ENCODE measurements at places on chromosomes 2 and 18.

DNA sequence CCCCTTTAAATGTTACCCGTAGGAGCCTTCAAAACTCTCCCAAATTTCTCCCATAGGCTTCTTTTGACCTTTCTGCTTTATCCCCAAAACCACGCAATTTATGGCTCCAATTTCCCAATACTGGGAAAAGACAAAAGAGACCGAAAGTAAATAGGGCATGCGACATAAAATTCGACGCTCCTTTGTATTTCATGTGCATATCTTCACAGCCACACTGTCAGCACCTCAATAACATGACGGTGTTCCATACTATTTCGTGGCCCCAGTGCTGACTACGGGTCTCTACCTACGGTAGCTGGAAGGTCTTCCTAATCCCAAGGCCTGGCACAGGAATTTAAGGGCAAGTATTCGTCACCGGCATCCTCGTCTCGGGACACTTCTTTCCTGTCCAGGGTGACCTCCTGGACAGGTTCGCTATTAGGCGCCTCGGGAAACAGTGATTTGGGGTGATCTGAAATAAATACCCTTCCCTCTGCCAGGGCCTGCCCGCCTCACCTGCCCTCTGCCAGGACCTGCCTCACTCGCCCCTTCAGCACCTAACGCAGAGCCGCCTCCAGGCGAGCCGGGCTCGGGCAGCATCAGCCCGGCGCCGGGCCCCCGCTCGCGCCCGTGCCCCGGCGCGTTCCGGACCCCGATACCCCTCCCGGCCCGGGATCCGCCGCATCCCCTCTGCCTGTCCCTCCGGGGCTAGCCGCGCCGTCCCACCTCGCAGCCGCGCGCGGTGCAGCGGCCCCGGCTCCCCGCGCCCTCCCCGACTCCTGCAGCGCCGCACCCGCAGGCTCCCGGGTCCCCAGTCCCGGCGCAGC lies 680 bp downstream of the DTNB start:
- peak; percentile 70 for DNase-seq

GRCh38 chr2:172484253-172484652 lies 56.9 kb downstream of the ITGA6 start:
- DNase-seq = peak; percentile 39

GRCh38 chr2:135246711-135247270 lies 194.7 kb downstream of the RAB3GAP1 start:
- DNase-seq = no peak

- no peak for DNase-seq
Observed at GRCh38 chr2:215698566-215698965, 262.7 kb upstream of the FN1 start.

- peak; percentile 87 for DNase-seq
Observed at GRCh38 chr2:112623913-112624777, 21.6 kb upstream of the SLC20A1 start.

GRCh38 chr2:144411473-144411872 lies 108.4 kb downstream of the ZEB2 start:
- no peak for DNase-seq

- DNase-seq = no peak
Observed at GRCh38 chr2:80114812-80115211, 189.7 kb downstream of the LRRTM1 start.

GRCh38 chr18:36484591-36484990 lies 187.1 kb downstream of the FHOD3 start:
- no peak for DNase-seq

- no peak for DNase-seq
Observed at GRCh38 chr2:35391736-35392442, 963.7 kb upstream of the CRIM1 start.

GRCh38 chr18:63192885-63193349 lies 126.7 kb downstream of the BCL2 start:
- DNase-seq = no peak

- DNase-seq = no peak
Observed at GRCh38 chr18:61679836-61680235, 213.0 kb downstream of the RNF152 start.

DNA sequence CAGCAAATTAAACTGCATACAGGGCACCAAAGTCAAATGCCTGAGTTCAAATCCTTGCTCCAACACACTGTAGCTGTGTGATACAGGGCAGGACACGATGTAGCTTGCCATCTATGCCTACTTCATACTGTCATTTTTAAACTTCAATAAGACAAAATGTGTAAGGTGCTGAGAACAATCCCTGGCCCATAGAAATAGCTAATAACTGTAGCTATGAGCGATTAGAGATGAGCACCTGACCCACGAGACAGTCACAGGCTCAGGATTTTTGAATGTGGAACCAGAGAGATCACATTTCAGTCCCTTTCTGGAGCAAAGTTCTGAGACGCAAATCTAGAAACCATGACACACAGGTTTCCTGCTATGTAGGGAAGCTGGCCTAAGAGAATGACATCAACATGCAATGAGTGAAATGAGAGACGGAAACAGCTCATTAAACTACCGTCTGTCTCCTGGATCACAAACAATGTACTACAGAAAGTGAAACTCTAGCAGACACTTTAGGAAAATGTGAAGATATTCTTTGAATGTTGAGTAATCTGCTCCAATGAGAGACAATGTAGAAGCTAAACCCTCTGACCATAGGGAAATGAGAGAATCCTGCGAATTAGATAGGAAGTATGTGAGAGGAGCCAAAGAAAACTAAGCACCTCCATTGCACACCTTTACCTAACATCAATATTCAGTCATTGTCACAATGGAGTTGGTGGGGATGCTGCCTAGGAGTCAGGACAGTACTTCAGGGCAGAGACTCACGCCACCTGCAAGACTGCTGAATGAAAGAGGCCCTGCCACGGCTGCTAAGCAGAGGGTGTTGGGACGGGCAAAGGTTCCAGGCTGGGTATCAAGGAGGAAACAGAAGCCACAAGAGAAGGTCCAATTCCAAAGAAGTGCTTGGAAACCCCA lies 25.5 kb downstream of the B4GALT6 start:
- peak; percentile 10 for DNase-seq

- DNase-seq = no peak
Observed at GRCh38 chr2:191916826-191917225, 69.9 kb upstream of the CAVIN2 start.

DNA sequence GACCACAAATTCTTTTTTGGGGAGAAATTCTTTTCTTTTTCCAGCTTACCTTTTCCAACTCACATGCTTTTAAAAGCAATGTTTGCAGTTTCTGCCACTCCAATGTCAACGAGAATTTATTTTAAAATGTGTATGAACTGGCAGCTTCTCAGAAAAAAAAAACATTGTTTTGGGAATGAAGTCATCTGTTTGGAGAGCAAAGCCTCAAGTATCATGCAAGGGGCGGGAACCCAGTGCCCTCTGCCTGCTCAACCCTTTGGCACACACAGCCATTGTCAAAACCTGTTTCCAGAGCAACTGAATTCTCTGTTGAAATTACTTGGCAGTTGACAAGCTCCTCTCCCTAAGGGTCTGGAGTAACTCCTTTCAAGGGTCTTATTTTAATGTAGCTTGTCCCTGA lies 128.5 kb downstream of the QPCT start:
- DNase-seq = no peak

GRCh38 chr2:20488201-20488641 lies 41.3 kb downstream of the RHOB start:
- no peak for DNase-seq

DNA sequence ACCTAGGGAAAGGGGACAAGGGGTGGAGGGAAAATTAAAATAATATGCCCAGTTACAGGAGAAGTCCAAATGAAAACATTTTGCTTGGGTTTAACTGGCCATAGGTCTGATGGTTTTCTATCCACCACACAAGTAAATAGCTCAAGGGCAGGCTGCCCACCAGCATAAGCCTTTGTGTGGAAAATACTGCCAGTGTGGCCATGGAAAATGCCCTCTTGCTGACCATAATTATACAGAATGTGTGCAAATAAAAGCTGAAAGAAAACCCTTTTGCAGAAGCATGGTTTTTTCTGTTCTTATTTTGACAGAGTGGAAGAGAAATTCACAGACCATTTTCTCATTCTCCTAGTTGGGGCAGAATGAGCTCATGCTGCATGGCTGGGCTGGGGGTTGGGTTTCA lies 111.3 kb upstream of the SIX2 start:
- no peak for DNase-seq

DNA sequence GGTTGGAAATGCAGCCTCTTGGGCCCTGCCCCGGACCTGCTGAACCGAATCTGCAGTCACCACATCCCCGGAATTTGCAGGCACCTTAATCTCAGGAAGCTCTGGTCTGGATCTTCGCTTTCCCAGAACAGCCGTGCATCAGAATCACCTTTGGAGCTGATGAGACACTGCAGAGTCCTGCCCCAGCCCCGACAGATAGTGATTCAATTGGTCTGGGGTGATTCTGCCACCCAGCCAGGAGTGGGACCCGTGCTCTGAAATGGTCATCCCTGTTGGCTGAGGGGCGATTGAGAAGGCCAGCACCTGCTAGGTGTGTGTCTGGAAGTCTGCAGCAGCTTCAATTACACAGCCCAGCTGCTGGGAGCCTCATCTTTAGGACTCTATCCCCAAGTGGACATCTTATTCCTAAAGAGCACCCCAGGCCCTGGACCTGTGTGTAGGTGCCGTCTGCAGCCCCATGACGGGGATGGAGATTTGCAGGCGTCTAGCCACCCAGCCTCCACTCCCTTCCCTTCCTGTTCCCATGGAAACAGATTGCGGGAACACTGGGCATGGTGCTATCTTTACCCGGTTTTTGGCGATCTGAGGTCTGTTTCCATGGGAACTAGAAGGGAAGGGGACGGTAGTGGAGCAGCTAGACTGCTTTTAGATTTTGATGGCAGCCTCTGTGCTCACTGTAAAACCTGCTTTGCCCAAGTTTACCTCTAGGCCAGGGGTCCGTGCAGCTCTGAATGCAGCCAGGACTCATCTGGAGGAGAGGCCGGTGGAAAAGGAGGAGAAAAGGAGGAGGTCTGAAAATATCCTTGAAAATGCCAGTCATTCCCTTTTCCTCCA lies 156.1 kb downstream of the LDLRAD4 start:
- DNase-seq = no peak

DNA sequence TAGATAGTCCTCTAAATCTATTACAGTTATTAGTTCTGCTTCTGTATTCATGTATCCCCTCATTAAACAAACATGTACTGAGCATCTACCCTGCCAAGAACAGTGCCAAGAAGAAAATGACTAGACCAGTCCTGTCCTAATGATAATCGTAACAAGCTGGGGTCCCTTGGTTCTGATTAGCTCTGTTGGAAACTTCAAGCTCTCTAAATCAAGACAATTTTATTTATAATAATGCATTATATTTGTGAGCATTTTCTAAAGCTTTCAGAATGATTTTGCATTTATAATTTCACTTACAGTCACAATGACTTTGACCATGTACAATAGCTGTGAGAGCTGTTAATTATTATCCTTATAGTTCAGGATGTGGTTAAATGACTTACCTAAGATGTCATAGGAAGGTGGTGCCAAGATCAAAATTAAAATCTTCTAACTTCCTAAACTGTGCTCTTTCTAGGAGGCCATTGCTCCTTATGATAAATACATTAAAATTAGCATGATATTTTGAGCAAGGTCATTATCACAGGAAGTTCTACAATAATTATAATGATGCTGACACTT lies 336.5 kb upstream of the SLC39A10 start:
- no peak for DNase-seq

- DNase-seq = no peak
Observed at GRCh38 chr18:76842837-76843530, 20.6 kb downstream of the ZNF236 start.

GRCh38 chr18:48814490-48815178 lies 136.1 kb downstream of the SMAD7 start:
- peak; percentile 75 for DNase-seq

GRCh38 chr2:83461135-83461534 lies 997.9 kb downstream of the SUCLG1 start:
- DNase-seq = no peak

DNA sequence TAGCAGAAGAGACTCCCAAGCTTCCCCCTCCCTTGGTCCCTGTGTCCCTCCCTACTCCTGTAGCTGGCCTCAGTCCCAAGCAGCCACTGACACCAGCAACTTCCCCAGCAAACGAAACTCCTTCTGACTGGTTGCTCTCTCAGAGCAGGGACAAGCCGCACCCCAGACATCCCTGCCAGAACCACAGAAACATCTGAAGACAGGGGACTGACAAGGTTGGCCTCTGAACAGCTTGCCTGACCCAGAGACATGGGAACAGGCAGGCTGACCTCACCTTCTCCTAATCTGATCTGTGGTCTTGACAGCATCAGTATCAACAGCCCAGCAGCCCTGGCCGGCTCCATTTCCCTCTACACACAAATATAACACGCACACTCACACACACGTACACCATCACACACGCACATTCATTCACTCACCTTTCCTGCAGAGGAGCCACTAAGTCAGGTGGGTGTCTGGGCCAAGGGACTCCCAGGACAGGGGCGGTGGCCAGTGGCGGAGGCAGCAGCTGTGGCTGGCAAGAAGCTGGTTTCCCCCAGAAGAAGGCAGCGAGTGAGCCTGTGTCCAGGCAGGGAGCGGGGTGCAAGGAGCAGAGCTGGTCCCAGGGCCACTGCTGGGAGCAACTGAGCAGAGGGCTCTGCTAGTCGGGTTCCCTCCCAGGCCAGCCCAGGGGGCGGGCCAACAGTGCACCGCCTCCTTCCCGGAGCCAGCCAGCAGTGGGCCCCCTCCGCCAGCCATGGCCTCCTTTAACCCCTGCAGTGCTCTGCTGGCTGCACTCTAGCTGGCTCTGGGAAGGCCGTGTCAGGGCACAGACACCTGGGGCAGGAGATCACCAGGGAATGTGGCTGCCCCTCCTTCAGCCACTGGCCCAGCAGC lies 59.1 kb downstream of the TNS1 start:
- no peak for DNase-seq

GRCh38 chr2:166451468-166451867 lies 42.6 kb downstream of the SCN7A start:
- no peak for DNase-seq

- DNase-seq = no peak
Observed at GRCh38 chr2:18966131-18966530, 376.8 kb upstream of the NT5C1B start.

DNA sequence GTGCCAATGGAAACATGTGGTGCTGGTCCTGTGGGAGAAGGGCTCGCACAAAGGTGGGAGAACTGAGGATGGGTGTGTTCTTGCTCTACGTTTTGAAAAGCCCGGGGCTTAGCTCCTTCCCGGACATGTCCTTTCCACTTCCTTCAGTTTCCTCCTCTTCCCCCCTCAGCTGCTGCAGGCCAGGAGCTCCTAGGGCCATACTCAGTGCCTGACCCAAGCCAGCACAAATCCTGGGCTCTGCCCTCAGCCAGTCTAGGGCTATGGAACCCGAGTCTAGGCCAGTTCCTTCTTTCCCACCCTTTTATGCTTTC lies 1.4 kb upstream of the SIX2 start:
- DNase-seq = no peak

DNA sequence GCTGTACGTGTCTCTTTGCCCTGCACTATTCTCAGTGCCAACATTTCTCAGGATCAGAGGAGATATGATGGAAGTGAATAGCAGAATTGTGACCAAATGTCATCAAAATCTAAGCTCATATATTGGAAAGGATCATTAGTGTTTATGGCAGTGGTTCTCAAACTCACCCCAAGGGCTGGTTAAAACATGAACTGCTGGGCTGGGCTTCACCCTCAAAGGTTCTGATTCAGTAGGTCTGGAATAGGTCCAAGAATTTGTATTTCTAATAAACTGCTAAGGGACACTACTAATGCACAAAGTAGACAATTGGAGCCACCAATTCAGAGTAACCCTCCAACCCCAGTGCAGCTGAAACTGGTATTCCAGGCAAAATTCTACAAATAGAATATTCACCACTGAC lies 317.9 kb upstream of the UBE2E3 start:
- DNase-seq = no peak

GRCh38 chr2:223856021-223856420 lies 18.6 kb upstream of the AP1S3 start:
- no peak for DNase-seq

Measured in CD4-positive, alpha-beta T cell treated with Interleukin-15 for 4 hours (primary cell).